ENCODE measurements at places on chromosomes 5 and 9.

- no peak for DNase-seq
These were observed 7.8 kb downstream of the ROR2 start for GRCh38 chr9:91942201-91942600.

DNA sequence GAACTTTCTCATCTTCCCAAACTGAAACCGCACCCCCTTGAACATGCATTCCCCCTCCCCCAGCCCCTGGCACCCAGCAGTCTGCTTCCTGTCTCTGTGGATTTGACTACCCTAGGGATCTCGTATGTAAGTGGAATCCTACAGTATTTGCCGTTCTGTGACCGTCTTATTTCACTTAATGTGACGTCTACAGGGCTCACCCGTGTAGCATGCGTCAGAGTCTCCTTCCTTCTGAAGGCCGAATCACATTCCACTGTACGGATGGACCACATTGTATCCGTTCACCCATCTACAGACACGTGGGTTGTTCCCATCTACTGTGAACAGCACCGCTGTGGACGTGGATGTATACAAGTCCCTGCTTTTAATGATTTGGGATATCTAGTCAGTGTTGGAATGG is 4.5 kb downstream of the PRRX2 start:
- no peak for DNase-seq

DNA sequence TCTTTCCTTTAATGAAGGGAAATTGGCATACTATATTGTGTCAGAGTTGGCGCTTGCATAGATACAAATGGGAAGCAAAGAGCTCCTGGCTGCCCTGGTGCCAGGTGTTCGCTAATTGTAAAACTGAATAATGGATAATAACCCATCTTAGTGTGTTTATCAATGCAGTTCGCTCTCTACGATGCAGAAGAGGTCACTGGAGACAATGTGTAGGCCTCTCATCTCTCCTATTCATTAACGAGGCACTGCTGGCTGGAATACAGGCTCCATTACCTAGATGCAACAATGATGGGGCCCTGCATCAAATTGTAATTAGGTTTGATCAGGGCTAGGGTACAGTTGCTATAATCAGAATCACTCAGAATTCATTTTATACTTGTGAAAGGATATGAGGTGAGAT is 171.0 kb downstream of the RMI1 start:
- no peak for DNase-seq

DNA sequence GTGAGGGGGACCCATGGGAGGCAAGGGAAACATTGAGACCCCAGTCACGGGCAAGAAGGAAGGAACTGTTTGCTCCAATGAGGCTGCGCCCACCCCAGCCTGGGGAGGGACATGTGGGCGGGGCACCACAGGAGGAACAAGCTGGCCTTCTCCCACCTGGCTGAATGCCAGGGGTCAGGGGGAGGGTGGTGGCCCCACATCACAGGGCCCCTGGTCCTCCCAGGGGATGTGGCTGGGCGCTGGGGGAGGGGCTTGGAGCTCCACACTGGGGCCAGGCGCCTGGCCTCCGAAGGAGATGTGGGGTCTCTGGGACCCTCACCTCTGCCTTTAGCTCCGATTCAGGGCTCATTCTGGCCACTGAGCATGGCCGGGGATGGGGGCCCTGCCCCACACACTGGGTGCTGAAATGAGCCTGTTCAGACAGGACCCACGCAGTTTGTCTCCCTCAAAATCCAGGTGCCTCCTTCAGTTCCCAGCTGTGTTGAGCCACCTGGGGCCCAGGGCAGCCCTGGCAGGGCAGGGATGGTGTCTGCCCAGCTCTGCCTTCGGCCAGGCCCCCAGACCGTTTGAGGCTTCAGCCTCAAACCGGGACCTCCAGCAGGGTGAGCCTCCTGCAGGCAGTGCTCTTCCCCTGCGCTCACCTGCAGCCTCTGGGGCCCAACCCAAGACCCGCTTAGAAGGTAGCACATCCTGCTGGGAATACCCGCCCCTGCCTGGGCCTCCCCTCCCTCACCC is 33.2 kb upstream of the NOTCH1 start:
- DNase-seq: no peak

DNA sequence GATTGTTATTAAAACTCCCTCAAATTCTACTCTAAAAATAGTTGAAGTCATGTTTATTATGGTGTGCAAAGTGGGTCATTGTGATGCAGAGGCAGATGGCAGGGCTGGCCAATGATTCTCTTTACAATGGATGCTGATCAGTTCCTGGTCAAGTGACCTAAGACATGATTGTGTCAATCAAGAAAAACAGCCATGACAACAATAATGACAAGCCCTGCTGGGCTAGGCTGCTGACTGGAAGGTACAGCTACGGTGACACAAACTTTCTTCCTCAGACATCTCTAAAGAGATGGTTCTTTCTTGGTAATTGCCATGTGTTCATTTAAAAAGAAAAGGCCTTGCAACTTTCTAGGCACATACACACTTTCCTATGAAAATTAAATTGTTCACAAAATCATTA is 3.6 kb downstream of the SLC24A2 start:
- no peak for DNase-seq

DNA sequence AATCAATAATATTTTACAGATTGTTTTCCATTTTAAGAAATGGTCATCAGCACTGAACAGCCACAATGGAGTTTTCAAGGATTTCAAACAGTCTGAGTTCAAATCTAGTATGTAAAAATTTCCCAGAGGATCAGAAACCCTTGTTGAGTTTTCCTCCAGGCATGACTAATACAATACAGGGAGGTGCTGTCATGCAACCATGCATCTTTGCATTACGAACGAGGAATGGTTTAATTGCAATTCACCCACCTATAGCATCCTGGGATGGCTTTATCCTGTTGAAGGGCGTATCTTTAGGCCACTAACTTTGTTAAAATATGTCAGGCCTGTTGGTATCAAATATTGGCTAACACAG is 196.4 kb downstream of the EFNA5 start:
- no peak for DNase-seq

DNA sequence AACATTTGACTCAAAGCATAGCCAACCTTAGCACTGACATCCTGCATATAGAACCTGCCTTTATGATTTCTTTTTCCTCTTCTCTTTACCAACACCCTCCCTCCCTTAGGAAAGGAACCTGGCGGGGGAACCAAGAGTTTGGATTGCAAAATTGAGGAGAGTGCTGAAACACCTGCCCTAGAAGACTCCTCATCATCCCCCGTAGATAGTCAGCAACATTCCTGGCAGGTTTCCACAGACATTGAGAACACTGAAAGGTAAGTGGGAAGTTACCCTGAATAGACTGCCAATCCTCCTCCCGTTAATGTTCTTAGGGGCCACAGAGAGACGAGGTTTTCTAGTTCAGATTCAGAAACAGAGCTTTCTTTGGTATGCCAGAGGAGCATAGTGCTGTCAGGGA is 88.8 kb downstream of the RGS7BP start:
- DNase-seq: no peak

DNA sequence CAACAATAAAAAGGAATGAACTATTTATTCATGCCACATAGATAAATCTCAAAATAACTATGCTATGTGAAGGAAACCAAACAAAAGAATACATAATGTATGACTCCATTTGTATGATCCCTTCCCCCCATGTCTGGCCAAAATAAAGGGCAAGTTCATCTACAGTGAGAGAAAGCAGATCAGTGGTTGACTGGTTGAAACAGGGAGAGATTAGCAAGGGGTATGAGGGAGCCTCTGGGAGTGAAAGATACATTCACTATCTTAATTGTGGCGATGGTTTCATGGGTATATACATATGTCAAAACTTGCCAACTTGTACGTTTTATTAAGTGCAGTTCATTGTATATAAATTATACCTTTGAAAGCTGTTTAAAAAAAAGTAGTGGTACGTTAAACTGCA is 4.8 kb downstream of the PSMD5 start:
- no peak for DNase-seq

- DNase-seq: no peak
These were observed 94.2 kb downstream of the BARX1 start for GRCh38 chr9:93860694-93861658.

- DNase-seq: no peak
These were observed 329.2 kb upstream of the CCNH start for GRCh38 chr5:87741881-87742280.

DNA sequence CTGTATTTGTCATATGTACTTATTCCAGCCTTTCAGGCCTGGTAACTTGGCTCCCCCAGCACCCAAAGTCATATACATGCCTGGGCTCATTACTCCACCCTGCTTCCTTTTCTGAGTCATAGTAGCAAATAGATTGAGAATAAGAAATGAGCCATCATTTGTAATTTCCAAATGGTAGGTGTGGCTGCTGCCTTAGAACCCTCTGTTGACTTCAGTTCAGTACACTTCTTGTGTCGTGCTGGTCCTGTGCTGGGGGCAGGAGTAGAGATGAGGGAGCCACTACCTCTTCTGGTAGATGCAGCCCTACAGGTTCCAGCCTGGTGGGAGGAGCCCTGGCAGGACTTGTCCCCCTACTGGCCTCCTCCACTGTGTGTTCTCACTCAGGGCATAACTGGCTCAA is 11.1 kb downstream of the GM2A start:
- peak; percentile 73 for DNase-seq

DNA sequence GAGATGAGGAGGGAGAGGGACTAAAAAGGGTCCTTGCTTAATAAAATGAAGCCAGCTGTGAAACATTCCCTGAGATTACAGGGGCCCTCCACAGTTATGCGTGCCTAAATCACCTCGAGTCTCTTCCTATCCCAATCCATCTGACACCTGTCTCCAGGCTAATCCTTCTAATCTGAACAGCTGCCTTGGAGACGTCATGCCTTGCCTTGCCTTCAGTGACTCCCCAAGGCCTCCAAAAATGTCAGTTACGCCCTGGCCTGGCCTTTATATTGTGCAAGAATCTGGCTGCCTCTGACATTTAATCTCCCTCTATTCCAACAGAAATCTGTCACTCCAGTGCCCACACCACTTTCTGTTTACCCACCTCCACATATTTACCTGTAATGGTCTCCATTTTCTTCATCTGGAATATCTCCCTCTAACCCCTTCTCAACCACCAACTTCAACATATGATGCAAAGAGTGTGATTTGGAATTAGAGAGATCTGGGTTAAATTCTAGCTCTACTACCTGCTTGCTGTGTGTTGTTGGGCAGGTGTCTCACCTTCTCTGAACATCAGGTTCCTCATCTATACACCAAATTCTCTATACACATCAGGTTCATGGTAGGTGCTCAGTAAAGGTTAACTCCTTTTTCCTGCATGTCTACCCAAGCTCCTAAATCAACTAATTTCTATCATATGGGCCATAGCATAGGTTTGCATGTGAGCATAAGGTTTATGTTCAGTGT is 57.9 kb downstream of the PTCD2 start:
- DNase-seq: no peak

GRCh38 chr5:143396353-143396940 is 7.0 kb downstream of the NR3C1 start:
- no peak for DNase-seq

DNA sequence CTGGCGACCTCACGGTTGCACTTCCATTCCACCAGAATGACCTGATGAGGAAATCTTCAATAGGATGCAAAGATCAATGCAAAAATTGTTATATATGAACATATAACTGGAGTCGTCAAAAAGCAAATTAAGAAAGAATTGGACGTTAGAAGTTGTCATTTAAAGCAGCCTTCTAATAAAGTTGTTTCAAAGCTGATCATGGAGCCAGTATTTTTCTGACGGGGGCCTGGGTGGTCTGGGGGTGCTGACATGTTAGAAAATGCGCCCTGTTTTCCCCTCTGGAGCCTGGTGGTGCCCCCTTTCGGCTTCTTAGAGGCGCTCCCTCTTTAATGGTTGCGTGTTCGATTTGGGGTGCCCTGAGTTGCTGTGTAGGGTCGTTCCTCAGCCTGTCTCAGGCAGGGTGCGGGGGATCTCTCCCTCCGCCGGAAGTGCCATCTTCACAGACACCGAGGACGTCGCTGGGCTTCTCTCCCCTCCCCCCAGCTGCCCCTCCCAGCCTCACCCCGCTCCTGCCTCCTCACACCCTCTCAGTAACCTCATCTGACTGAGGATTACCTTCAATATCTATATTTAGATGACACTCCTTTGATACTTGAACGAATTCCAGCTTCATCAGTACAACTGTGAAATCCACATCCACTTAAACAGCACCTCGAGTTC is 18.3 kb downstream of the PTGES2 start:
- no peak for DNase-seq

- DNase-seq: no peak
These were observed 278.8 kb downstream of the EBF1 start for GRCh38 chr5:158820891-158821290.

GRCh38 chr9:136295542-136296433 is 8.1 kb downstream of the CCDC187 start:
- DNase-seq: no peak

DNA sequence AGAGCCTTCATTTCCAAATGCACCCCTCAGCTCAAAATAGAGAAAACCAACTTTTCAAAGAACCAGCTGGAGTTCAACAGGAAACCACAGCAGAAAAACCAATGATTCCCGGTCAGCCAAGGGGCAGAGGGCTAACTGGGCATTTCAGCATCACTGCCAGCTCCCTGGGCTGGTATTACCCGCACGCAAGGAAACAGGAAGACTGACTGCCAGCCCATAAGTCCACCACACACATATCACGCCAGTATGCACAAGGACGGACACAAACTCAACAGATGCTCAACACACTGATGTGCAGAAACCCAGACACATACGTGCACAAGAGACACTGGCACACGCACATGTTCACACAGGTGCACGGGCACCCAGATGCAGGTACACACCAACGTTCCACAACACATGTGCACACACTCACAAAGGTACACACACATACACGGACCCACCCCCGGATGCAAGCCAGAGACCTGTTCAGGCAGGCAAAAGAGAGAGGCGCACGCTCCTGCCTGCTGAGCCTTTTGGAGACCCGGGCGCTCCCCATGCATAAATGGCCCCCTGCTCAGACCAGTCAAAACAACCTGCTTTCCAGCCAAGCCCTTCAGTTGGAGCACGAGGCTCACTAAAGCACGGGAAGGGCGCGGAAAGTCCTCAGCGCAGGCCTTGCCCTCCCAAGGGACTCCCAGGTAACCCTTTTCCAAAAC is 2.1 kb downstream of the ADAMTS2 start:
- DNase-seq: no peak

Measured in keratinocyte (primary cell).